ENCODE measurements at places on chromosomes 12 and 14.

DNA sequence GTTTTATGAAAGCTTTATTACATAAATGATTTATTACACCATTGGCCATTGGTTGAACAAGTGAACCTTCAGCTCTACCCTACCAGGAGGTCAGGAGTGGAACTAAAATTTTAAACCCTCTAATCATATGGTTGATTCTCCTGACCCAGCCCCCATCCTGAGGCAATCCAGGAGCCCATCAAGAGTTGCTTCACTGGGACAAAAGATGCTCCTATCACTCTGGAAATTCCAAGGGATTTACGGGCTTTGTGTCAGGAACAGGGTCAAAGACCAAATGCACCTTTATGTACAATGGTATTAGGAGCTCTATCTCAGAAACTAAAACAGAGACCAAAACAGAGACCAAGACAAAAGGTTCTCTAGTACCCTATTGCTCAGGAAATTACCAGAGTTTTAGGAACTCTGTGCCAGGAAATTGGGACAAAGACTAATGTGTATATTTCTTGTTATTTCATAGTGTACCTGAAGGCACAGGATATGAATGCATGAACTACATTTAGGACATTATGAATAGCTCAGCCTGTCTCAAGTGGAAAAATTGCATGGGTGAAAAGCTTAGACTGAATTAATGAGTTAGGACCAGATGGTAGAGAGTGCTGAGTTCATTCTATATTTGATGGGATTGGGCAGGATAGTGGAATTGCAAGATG lies 171.7 kb upstream of the FLRT2 start:
- DNase-seq = no peak

DNA sequence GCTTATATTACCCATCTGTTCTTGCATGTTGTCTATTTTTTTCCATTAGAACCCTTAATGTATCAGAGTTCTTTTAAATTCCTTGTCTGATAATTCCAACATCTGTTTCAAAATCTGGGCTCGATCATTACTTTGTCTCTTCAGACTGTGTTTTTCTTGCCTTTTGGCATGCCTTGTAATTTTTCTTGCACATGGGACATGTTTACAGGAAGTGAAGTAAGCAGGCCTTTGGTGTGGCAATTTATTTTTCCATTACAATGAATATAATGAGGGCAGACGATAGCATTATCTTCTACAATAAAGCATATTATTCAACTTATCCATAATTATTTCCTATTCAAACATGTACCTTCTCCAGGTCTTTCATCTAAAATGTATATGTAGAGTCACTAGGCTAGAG lies 48.3 kb downstream of the STXBP6 start:
- no peak for DNase-seq

GRCh38 chr12:81128930-81129554 lies 51.2 kb downstream of the ACSS3 start:
- DNase-seq = no peak

DNA sequence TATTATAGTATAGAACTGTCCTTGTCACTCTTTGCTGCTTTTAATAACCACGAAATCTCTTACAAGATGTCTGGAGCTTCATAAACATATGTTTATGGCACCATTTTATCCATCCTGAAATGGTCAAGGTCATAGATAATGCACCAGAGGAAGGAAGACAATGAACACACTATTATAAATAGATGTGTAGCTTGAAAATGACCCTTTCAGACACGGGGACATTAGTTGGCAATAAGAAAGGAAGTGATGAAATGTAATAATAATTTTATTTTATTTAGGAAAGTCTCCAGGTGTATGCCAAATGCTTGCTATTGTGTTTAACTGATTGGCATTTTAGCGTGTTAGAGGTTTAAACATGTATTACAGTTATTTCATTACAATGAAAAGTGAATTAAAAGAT lies 36.8 kb upstream of the SLC38A2 start:
- DNase-seq = no peak

GRCh38 chr14:73477618-73478266 lies 13.0 kb upstream of the RIOX1 start:
- DNase-seq = no peak

- DNase-seq = no peak
Measured at GRCh38 chr12:124109760-124110159, 136.7 kb downstream of the ZNF664 start.

All from stimulated activated CD4-positive, alpha-beta T cell treated with anti-CD3 and anti-CD28 coated beads, Interleukin-15, amount 100 ng/mL, for 1 hour (primary cell).